ENCODE measurements at places on chromosomes 7 and 10.
A peak's percentile ranks its signal among the peaks of the same experiment; 100 is the strongest.

GRCh38 chr7:149005427-149006344 lies 22.6 kb downstream of the PDIA4 start:
- peak; percentile 95 for DNase-seq

DNA sequence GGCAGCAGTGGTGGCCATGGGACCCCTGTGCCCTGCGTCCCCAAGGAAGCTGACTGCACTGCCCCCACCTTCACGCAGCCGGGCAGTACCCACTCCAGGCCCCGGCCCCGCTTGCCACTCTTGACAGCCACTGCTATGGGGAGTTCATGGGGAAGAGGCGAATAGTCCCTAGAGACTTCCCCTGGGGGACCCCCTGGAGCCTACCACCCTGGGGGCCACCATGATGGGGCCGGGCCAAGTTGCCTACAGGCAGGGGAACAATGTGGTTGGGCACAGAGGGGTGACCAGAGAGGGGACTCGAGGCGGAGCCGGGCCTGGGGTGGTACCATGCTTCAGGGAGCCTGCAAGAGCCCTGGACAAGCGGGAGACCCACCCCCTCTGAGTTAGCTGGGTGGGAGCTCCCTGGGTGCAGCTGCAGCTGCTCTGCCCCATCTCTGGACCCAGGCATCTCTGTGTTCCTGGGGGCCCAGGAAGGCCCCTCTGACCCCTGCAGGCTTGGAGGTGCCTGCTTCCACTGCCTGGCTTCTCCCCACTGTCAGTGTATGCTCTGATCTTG lies 567.6 kb downstream of the GRM8 start:
- DNase-seq: no peak

GRCh38 chr7:102288285-102288930 lies 1.7 kb downstream of the SH2B2 start:
- DNase-seq: no peak

- no peak for DNase-seq
Measured at GRCh38 chr7:9507290-9507689, 1073.9 kb downstream of the NXPH1 start.

DNA sequence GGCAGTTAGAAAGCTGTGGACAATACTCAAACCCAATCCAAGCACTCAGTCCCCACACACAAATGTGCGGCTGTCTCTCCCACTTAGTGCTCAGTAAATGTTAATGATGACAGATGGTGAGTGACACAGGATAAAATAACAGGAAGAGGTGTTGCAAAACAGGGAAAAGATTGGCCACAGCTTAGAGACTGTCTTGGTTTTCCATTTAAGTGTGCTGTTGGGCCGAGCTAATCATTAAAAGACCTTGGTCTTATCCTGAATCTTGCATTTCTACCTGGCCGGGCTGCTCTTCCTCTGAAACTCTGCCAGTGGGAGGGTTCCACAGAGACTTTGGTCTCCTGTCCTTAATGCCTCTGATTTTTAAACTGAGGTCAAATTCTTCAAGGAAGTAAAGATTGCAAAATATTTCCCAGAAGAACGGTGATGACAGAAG lies 113.1 kb upstream of the RNF32 start:
- DNase-seq: no peak

- no peak for DNase-seq
Measured at GRCh38 chr7:22723637-22724036, 3.4 kb upstream of the IL6 start.

DNA sequence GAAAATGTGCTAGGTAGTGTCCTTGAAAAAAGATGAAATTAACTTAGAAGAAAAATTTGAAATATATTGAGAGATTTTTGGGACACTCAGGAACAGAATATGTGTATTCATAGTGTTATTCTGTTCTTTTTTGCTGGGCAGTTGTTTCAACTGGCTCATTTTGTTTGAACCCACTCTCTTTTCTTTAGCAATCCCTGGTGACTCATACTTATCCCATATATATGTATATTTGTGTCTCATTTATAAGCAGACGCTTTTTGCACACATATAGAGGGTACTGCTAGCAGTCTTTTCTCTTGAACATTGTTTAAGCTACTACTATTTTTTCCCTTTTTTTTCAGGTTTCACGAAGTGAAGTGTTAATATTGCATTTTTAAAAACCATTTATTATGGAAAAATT lies 1.9 kb downstream of the EXOC6 start:
- DNase-seq: no peak
